ENCODE measurements at places on chromosomes 2 and 18.
A peak's percentile ranks its signal among the peaks of the same experiment; 100 is the strongest.

DNA sequence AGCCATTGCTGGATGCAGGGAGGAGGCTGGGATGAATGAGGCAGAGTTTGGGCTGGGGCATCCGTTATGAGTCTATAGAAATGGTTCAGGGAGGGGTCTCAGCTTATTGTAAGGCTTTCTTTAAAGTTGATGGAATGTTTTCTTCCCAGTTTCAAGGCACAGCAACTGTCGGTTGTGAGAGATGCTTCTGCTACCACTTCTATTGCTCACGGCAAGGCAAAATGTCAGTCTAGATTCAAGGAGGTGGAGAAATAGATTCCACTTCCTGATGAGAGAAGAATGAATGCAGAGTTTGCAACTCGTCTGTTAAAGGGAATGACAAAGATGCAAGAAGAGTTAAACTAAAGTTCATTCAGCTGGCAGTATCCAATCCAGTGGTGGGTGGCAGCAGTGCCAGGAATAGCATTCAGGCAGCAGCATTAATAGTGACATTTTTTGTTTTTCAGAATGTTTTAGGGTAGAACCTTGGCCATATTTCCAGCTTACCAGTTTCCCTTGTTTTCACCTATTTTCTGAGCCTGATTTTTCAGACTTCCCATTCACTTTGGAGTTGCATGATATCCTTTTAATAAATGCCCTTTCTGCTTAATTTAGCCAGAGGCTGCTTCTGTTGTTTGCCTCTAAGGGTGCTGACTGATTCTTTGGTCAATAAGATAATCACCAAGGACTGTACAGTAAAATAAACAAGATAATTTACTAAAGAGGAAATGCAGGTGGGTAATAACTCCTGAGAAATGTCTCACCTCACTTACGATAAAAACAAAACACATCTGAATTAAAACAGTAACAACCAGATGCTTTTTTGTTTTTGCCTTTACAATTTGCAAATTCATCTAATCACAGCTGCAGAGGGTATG is 138.4 kb downstream of the RPIA start:
- DNase-seq, result no peak

- DNase-seq, result no peak
Observed at GRCh38 chr2:232815569-232815968, 39.2 kb upstream of the KCNJ13 start.

- peak; percentile 85 for DNase-seq
Observed at GRCh38 chr2:181814057-181814491, 77.5 kb upstream of the ITPRID2 start.

- DNase-seq, result no peak
Observed at GRCh38 chr2:67633212-67633856, 236.2 kb downstream of the ETAA1 start.

GRCh38 chr2:29894822-29895614 is 26.4 kb downstream of the ALK start:
- DNase-seq, result peak; percentile 42

- DNase-seq, result no peak
Observed at GRCh38 chr2:38940746-38941145, 51.1 kb downstream of the ARHGEF33 start.

DNA sequence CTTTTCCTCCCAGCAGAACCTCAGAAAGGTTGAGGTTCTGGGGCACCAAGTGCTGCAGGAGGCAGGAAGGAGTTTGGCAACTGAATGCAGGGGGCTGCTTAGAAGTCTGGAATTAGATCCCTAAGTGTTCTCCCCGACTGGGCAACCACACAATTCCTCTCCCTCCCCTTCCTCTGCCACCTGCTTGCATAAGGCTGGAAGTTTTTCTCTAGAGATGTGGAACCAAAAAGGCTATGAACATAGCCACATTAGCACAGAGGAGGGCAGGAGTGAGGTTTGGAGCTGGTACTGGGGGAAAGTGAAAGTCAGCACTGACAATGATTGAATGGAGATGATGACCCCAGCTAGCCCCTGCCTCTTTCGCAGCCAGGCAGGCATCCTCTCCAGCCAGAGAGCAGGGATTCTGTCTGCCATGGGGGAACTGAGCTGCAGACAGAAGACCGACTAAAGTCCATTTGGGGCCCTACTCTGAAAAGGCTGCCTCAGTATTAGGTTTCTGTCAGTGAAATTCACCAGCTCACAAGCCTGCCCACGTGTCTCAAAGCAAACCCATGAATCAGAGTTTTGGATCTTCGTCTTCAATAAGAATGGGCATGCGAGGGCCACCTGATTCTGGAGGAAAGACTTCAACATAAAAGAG is 87.9 kb upstream of the ITGA6 start:
- no peak for DNase-seq

- peak; percentile 61 for DNase-seq
Observed at GRCh38 chr18:51668101-51668500, 470.6 kb upstream of the MEX3C start.

DNA sequence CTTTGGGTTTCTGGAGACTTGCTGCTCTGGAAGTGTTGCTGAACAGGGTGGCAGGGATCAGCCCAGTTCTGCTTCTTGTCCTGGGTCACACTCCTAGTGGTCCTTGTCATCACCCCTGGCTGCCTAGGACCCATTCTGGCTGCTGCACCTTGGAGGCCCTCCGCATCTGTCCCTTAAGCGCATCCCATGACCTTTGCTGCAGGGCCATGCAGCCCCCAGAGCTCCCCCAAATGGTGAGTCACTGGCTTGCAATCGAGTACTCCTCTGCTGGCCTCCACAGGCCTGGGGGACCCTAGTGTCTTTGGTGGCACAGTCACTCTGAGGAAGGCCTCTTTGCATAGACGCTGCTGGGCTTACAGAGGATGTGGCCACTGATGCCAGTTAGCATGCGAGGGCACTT is 188.5 kb downstream of the ASB1 start:
- no peak for DNase-seq

All from fibroblast of skin of scalp (primary cell).